ENCODE measurements at places on chromosomes 1 and 21.

- no peak for DNase-seq
These were observed 45.3 kb downstream of the NR5A2 start for GRCh38 chr1:200072636-200073285.

DNA sequence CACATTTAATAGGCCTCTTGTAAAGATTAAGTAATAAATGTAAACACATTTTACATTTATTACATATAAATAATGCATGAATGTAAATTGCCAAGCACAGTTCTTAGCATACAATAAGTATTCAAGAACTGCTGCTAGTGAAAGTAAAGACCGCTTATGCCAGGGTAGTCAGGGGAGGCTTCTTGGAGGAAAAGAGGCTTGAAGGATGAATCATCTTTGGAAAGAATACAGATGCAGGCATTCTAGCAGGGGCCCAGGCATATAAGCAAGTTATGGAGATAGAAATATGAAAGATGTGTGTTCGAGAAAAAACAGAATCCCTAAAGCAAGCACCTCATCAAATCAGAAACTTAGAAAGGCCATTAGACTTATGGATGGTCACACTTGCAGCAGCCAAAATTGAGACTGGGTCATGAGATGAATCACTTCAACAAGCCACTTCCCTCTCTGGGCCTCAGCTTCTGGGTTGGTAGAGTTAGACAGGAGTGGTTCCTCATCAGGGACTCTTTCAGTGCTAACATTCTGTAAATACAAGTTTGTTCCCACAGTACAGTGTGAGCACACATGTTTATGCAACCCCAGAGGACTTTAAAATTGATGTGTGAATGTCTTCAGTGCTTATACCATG is 79.8 kb upstream of the ROR1 start:
- no peak for DNase-seq

GRCh38 chr1:243562473-243562872 is 287.6 kb downstream of the AKT3 start:
- no peak for DNase-seq

DNA sequence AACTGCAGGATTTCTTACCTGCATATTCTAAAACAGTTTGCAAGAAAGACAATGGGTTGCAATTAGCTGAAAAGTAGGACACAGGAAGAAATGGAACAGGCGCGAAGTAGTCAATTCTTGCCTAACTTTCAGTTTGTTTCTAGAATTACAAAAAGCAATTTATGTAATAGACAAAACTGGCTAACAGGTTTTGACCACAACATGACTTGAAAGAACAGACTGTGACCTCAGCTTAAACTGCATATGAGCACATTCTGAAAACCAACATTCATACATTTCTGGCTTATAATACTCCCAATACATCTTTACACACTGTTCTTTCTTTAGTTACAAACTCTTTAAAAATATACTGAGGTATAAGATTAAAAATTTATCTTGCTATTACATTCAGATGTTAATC is 405.9 kb upstream of the B3GALT2 start:
- DNase-seq = no peak

DNA sequence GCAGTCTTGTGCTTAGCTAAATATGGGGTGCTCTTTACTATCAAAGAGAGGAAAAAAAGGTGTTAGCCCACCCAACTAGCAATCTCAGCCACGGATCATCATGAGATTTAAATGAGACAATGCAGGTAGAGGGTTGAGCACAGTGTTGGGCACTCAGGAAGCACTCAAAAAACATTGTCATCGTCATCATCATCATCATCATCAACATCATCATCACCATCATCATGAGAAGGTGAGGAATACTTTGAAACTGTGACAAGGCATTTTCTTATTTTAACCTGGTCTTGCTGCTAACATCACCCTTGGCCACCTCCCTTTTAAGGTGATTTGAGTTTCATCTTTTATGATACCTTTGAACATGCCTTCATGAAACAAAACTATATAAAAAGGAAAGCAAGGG is 3.3 kb upstream of the MAPKAPK2 start:
- DNase-seq = no peak

- DNase-seq = no peak
These were observed 8.5 kb downstream of the SOAT1 start for GRCh38 chr1:179302070-179302469.

GRCh38 chr1:35876988-35877387 is 6.0 kb upstream of the AGO1 start:
- DNase-seq = no peak

GRCh38 chr1:67609577-67610341 is 75.2 kb upstream of the GADD45A start:
- no peak for DNase-seq

All from activated CD4-positive, alpha-beta T cell treated with anti-CD3 and anti-CD28 coated beads for 4 hours (primary cell).